ENCODE measurements at places on chromosomes 2 and 18.
A peak's percentile ranks its signal among the peaks of the same experiment; 100 is the strongest.

DNA sequence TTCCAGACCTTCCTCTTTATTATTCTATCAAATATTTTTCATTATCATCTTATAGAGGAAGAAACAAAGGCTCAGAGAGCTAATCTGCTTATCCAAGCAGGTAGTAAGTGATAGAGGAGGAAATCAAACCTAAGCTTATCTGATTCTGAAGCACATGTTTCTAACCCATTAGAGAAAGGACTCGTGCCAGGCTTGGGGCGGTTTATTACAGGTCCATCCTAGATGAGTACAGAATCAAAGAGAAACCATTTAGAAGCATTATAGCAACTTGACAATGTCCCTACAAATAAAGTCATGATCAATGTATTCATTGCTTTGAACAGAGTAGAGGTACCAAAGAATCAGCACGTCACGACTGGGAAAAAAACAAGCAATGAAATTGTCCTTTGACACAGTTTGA is 303.0 kb downstream of the CYRIA start:
- no peak for DNase-seq

DNA sequence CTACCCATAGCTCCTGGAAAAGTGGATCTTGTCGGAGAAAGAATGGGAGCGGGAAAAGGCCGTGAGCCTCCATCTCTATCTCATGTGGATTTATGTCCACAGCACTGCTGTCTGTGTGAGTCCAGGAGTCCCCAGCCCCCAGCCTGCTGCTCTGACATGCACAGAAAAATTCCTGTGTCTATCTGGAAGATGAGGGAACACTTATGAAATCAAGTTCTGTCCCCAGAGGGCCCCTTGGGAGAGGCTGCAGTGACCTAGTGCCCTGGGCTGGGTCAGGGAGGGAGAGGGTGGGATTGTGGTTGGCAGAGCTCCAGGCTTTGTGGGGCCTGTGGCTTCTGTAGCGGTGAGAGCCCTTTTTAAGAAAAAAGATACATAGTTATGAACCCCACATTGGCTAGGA is 37.6 kb downstream of the HJURP start:
- DNase-seq, result no peak

DNA sequence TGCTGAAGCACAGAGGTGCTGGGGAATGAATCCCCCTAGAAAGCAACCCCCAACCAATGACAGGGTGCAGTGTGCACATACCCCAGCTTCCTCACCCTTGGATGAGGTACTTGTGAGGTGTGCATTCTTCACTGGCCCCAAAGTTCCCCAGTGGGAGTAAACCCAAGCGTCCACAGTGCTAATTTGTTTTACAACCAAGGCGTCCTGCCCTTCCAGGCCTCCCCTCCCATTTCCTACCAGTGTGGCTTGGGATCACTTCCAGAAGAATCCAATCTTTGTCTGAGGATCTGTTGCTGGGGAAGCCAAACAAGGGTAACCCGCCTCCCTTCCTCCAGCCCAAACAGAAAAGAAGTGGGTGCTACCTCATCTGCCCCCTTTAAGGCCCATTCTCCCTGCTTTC is 40.3 kb upstream of the TEX51 start:
- no peak for DNase-seq

DNA sequence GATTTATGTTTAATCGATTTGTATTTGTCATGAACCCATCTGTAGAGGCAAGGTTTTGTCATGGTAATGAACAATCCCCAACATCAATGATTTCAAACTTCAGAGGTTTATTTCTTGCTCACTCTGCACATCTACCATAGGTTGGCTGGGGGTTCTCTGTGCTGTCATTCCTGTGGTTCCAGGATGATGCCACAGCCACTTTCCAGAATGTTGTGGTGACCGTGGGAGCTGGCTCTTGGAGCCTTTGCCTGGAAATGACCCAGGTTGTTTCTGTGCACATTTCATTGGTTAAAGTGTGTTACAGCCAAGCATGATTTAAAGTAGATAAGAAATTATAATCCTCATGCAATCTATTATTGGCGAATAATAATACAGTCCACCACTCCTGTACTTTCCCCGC is 28.2 kb upstream of the EPAS1 start:
- no peak for DNase-seq

DNA sequence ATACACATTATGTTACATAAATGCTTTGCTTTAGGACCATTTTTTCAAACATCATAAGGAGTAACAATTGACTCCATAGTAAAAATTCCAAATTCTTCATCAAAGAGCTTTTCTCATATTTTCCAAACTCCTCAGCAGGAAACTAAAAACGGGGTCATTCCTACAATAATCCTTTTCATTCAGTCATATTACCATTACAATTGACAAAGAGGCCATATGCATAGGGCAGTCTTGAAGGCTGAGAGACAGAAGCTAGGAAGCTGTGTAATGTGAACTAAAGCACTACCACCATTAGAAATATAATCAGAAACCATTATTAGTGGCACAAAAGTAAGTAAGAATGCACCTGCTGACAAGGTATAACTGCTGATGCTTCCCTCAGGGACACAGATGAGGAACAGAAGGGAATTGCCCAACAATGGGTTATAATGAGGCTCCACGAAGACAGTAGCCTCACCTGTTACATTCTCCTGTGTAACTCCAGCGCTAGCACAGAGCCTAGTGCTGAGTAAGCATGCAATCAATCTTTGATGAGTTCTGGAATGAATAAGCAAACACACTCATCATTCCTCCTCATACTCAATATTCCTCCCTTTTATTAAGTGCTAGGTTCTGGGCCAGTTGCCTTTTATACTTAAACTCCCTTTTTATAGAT is 942.3 kb downstream of the CPS1 start:
- DNase-seq, result no peak

- no peak for DNase-seq
These were observed 871 bp upstream of the ALS2 start for GRCh38 chr2:201781557-201782051.

GRCh38 chr2:217661378-217661777 is 341.4 kb downstream of the TNS1 start:
- no peak for DNase-seq

GRCh38 chr2:120446236-120447126 is 100.5 kb downstream of the INHBB start:
- no peak for DNase-seq

- DNase-seq, result no peak
These were observed 9.3 kb downstream of the EIPR1 start for GRCh38 chr2:3368261-3368722.

DNA sequence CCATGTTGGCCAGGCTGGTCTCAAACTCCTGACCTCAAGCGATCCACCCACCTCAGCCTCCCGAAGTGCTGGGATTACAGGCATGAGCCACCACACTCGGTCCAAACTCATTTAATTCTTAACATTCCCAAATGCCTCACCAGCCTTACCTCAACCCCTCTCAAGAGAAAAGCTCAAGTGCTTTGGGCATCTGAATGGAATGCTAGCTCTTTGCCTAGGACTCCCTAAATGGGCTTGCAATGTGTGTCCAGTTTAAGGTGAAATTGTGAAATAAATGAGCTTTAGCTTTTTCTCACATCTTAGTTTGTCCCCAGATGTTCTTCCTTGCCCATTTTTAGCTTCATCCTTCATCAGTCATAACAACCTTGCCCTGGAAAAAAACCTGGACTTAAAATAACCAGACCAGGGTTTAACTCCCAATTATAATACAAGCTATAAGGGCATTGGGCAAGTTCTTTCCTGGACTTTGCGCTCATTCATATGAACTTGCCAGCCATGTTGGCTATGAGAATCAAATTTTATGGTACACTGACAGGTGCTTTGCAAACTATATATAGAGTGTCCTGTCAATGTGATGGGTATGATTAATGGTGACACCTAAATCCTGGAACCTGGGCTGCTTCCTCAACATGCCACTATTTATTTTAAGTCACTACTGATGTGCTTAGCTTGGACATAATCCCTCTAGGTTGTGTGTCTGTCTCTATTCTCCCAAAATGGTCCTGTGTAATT is 95.1 kb upstream of the SERPINE2 start:
- no peak for DNase-seq

- no peak for DNase-seq
These were observed 48.8 kb upstream of the TMEFF2 start for GRCh38 chr2:192243488-192243887.

DNA sequence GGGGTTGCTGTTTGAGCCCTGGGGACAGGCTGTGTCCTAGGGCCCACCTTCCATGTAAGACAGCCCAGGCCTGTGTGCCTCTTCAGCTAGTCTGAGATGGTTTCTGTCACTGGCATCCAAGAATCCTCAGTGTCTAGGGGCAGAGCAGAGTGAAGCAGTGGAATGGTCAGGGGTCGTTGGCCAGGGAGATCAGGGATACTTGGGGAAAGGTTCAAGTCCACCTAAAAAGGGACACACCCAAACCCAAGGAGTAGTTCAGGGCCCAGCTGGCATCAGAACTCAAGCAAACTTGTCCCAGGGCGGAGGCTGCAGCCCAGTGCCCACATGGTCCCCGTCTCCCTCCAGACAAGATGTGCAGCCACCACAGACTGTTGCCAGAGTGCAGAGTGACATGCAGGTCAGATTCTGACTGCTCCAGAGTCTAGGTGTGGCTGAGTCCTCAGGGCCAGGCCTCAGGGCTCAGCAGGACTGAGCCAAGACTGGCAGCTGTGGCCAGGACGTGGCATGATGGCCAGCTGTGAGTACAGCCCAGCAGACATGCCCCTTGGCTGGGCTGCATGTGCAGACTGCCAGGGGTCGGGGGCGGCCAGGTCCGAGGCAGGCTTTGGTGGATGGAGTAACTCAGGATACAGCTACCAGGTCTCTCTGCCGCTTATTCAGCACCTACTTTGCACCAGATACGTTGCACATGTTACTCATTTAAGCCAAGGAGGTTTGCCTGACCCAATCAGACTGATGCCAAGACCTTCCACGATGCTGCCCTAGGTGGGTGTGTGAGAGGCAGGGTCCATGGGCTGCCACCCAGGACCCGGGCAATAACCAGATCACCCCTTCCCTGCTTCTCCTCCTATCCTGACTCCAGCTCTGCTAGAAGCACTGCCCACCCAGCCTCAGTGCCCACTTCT is 146.6 kb downstream of the SMAD7 start:
- no peak for DNase-seq

DNA sequence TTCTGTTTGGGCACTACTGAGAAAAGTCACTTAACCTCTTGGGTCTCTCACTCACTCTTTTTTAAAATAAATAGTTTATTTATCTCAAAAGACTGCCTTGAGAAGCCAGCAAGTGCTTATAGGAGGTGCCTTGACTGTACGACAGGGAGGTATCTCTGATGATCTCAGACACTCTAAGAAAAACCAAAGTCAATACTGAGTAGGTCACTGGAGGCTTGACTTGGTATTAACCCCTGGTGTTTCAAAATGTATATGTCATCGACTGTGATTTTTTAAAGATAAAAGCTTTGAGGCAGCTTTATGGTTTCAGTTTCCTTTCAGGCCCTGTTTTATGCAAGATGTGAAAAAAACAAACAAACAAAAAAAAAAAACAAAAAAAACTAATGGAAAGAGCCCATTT is 33.7 kb downstream of the MREG start:
- peak; percentile 29 for DNase-seq

- no peak for DNase-seq
These were observed 68.1 kb downstream of the SDC1 start for GRCh38 chr2:20156836-20157192.

DNA sequence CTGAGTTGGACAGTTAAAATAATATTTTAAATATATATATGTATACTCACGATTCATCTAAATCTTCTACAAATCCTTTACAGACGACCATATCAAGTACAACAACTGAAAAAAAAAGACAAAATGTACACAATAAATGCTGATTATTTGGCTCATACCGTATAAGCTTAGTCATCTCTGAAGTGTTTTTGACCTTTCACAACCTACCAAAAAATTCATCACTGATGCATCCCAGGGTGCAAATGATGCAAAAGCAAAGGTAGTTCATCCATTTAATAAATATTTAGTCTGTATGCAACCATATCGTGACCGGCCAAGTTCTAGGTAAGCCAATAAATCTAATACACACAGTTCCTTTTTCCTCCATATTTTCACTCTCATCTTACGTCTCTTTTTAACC is 1.1 kb downstream of the TMX3 start:
- DNase-seq, result peak; percentile 13

DNA sequence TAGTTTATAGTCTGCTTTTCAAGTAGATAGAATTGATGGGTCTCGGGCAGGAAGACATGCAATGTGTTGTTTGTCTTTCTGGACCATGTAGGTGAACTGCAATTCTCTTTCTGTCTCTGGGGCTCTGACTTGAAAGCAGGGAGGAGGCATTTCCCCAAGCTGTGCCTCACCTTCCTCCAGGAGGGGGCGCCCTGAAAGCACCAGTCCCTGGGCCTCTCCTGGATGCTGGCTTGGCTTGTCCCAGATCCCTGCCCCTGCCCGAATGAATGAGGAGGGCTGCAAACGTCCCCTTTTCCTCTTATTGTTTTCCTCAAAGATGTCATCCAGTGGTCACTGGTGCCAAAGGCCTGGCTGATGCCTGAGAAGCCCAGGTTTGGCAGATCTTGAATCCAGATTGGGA is 270.6 kb downstream of the CELF4 start:
- DNase-seq, result no peak

DNA sequence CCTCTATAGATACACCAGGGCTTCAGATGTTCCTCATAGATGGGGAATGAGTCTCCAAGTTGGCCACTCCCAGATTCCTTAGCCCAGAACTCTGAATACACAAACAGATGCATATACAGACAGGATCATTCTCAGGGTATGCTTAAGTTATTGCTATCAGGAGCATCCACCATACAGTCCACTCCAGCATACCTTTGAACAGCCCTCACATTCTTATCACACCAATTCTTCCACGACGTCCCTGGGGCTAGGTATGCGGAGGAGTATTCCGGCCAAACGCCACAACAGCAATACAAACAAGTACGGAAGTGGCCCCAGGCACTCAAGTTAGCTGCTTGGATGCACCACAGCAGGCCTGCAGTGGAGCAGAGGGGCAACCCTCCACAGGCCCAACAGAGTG is 312.5 kb upstream of the CHAC2 start:
- DNase-seq, result no peak

- no peak for DNase-seq
These were observed 42.4 kb downstream of the TSHZ1 start for GRCh38 chr18:75253043-75253442.

- no peak for DNase-seq
These were observed 279.3 kb downstream of the TMX3 start for GRCh38 chr18:68435581-68435980.

DNA sequence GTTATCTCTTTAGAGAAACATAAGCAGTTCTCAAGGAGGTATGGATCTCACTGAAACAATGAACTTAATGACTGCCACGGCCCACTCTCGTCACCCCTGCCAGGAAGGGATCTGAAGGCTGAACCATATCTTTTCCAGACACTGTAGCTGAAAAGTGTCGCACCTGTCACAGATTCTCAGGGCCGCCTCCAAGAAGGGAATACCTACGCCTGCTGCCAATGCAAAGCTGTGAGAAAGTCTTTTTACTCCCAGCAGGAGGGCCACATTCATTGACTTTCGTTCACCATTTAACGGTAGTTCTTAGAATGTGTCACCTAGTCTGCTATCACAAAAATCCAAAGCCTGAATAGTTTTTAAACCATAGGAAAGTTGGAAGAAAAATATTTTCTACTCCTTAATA is 66.7 kb upstream of the SH3BP4 start:
- no peak for DNase-seq

- no peak for DNase-seq
These were observed 25.3 kb downstream of the GNAL start for GRCh38 chr18:11714244-11714918.

Data from CD4-positive, alpha-beta T cell treated with Interleukin-15 for 4 hours (primary cell).